ENCODE measurements at places on chromosomes 12 and 14. TPM values are rescaled to one million over a fixed set of nuclear protein-coding genes. Genes with fewer than 3 reads are reported as not detected.

The PACS2 gene
- 71.7 TPM for polyA plus RNA-seq

GRCh38 chr12:92363295-92364146 lies 217.9 kb upstream of the BTG1 start:
- peak; percentile 89 for DNase-seq

The TEX52 gene
- 0.29 TPM for polyA plus RNA-seq

- no peak for DNase-seq
These were observed 36.1 kb upstream of the SLC16A7 start for GRCh38 chr12:59559696-59560095.

DNA sequence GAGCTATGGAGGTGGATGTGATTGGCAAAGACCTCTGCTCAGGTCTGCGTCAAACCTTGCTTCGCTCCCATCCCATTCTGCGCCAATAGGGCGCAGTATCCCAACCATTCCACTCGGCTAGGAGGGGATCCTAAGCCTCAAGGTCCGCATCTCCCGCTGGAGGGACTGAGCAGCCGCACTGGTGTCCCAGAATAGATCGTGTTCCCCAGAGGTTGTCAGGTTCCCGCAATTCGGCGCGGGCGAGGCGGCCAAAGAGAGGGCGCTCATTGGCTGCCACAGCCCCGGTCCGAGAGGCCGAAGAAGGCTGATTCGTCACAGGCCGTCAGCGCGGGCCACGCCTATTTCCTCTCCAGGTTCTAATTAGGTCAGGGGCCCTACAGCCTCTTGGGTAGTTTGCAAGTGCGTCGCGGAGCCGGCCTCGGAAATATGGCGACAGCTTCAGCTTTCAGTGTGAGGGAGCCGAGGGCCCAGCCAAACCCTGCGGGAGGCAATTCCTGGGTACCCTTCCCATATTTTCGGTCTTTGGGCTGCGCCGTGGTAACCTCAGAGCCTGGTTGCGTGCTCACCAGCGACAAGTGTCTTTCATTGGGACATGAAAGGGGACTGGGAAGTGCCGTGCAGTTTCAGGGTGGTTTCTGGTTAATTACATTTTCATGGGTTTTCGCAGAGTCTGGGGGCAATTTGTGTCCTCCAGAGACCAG lies 5.0 kb downstream of the OR10AD1 start:
- peak; percentile 96 for DNase-seq

GRCh38 chr14:74538411-74539391 lies 45.1 kb downstream of the ISCA2 start:
- DNase-seq, result no peak

The BIN2 gene
- polyA plus RNA-seq, result 2.3 TPM

DNA sequence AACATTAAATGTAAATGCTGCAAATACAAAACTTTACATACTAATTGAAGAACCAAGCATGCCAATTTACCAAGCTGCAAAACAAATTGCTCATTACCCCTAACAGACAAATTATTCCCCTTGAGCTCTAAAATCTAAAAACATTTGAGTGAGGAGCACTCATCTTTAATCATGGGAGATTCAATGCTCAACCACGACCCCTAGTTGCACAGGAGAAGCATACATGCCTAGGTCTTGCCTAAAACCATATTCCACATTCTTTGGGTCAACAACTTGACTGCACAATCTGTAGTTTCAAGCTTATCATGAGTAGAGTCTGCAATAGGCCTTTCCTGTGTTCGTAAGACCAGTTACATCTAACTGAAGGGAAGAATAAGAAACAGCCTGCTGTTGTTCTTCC lies 69.7 kb downstream of the MGAT4C start:
- no peak for DNase-seq

GRCh38 chr14:28303248-28303647 lies 463.3 kb upstream of the FOXG1 start:
- DNase-seq, result no peak

The DDX24 gene
- 85.2 TPM for polyA plus RNA-seq

Measured in muscle of back (tissue), 13 donors.